ENCODE measurements at places on chromosomes 13 and 19. TPM values are rescaled to one million over a fixed set of nuclear protein-coding genes. Genes with fewer than 3 reads are reported as not detected.

GRCh38 chr13:93621966-93622365 lies 395.4 kb downstream of the GPC6 start:
- no peak for DNase-seq

GRCh38 chr13:49354719-49355118 lies 89.1 kb downstream of the CAB39L start:
- DNase-seq, result no peak

DNA sequence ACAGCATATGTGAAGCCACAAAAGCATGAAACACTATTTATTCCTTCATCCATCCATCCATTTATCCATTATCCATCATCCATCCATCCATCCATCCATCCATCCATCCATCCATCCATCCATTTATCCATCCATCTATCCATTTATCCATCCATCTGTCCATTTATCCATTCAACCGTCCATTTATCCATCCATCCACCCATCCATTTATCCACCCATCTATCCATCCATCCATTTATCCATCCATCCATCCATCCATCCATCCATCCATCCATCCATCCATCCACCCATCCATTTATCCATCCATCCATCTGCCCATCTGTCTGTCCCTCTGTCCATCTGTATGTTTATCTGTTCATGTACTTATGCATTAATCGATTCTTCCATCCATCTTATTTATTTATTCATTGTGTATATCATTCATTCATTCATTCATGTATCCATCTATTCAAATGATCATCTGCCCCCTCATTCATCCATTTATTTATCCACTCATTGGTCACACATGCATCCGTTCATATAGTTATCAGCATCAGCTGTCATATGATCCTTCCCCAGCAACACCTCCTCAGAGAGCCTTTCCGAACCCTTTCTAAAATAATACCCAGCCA lies 7.0 kb upstream of the MYH14 start:
- DNase-seq, result no peak

KLK2 gene
- not detected for total RNA-seq

GRCh38 chr13:95087746-95088305 lies 213.4 kb downstream of the ABCC4 start:
- no peak for DNase-seq

DNA sequence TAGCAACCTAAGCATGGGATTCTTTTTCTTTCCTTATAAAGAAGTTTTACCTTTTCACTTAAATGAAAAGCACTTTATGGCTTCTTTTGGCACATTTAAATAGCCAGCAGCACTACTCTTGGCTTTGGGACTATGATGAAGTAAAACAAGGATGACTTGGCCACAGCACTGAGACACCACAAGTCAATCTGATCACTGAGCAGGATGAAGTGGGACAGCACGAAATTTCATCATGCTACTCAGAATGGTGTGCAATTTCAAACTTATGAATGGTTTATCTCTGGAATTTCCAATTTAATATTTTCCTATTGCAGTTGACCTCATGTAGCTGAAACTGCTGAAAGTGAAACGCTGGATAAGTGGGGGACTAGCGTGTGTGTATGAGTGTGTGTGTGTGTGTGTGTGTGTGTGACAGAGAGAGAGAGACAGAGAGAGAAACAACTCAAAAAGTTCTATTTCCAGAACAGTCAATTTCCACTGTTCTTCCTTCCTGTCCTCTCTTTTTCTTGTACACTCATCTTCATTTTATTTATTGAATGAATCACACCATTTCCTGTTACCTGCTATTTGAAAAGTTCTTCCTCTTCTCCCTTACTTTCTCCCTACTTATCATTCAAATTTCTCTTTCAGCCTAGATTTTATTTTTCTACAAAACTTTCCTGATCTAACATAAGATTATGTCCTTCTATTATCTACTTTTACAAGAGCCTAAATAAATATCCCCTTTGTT lies 414.2 kb upstream of the MIR17HG start:
- DNase-seq, result no peak

GRCh38 chr13:46281779-46282178 lies 70.1 kb downstream of the LRRC63 start:
- no peak for DNase-seq

DNA sequence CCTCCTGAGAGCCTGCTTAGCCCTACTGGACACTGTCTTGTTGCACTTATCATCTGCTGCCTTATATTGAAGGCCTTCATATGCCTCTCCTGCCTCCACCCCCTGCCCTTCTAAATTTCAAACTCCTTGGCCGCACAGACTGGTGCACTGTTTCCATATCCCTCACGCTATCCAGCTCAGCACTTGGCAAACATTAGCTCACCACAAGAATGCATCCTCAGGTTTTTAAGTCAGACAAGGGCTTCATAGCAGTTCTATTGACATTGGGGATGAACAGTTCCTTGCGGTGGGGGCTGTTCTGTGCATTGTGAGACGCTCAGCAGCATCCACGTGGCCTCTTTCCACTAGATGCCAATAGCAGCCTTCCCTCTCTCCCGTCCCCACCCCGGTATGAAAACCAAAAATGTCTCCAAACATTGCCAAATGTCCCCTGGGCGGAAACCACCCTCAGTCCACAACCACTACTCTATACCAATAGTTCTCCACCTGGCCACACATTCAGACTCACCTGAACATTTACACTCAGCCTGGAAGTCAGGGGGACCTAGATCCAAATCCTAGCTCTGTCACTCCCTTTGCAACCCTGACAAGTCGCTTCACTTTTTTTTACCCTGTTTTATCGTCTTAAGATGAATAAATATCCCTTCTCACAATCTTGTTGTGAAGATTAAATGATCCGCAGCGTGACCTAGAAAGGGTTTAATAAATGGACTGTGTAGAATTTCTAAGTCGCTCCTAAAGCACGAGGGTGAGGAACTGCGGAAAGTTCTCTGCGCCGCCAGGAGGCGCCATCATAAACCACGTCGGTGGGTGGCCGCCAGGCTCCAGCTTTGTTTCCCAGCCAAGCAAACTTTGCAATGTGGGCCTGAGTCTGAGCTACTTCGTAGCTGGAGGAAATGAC lies 3.6 kb upstream of the CEACAM3 start:
- DNase-seq, result peak; percentile 35

DNA sequence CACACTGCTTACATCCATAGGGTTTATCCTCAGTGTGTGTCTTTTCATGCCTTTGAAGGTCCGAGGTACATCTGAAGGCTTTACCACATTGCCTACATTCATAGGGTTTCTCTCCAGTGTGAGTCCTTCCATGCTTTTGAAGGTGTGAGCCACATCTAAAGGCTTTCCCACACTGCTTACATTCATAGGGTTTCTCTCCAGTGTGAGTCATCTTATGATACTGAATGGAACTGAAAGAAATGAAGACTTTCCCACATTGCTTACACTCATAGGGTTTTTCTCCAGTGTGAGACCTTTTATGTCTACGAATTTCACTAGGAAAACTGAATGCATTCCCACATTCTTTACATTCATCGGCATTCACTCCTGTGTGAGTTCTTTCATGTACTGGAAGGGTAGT lies 7.1 kb downstream of the ZNF20 start:
- DNase-seq, result no peak

- no peak for DNase-seq
Measured at GRCh38 chr13:28117689-28118377, 17.5 kb upstream of the FLT3 start.

DNA sequence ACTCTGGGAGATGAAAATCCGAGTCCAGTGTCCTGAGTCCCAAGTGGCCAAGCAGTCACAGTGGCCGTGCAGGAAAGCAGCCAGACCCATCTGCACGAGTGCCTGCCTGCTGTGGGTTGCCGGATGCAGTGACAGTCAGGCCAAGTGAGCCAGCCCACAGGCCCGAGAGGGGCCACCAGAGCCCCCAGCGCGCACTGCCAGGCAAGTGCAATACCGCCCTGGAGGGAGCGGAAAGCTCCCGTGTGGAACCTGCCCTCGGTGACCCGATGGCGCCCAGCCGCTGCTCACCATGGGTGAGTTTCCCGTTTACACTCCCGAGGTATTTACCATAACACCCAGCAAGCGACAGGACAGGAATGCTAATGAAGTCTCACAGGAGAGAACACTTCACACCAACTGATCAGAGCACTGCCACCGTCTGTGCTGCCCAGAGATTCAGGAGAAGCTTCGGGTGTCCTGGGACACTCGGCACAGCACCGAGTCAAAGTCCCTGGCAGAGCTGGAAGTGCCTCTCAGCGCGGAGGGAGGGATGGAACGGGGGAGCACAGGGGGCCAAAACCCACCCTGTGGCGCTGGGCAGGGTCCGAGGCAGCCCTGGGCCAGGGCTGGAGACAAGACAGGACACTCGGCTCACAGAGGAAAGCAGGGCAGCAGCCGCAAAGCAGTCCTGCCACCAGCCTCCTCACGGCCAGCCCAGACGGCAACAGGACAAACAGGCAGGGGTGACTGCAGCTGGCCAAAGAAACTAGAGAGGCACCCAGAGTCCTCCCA lies 21.3 kb upstream of the TINCR start:
- no peak for DNase-seq

FGF14 gene
- not detected for total RNA-seq

DNA sequence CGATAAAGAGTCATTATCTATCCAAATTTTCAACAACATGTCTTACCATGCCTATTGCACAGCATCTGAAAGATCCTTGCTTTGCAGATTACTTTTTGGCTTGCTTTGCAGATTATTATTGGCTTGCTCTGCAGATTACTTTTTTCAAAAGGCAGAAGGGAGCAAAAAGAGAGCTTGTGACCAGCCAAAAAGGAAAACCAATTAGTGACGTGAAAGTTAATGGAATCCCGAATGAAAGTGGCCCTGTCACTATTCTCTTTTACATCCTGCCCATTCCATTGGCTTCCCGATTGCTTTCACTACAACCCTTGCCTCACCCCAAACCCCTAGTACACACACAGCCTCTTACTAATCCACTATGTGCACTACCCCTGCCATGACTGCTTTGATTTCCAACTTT lies 81.3 kb downstream of the LHFPL6 start:
- no peak for DNase-seq

- no peak for DNase-seq
Measured at GRCh38 chr19:688214-688613, 7.0 kb downstream of the PRSS57 start.

DNA sequence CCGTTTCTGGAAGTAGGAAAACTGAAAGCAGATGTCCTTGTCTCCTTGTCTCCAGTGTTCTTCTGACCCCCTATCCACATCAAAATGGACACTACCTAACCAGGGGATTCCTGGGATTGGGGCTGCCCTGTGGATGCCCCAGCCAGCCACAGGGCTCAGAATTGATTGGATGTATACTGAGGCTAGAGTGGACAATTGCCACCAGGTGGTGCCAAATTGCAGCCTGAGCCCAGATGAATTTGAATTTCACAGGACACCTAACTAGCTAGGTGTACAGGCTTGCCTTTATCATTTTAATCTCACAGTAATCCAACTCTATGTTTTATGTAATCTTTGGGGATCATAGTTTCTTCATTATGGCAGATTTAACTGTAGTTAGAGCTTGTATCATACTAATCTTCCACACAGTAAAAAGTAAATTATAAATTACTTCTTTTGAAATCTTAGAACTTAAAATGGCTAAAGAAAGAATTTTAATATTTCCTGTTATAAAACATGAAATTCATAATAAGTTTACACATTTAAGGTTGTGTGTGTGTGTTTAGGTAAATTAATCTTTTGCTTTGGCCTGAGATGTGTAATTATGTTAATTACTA lies 58.0 kb downstream of the PIBF1 start:
- DNase-seq, result peak; percentile 20

DNA sequence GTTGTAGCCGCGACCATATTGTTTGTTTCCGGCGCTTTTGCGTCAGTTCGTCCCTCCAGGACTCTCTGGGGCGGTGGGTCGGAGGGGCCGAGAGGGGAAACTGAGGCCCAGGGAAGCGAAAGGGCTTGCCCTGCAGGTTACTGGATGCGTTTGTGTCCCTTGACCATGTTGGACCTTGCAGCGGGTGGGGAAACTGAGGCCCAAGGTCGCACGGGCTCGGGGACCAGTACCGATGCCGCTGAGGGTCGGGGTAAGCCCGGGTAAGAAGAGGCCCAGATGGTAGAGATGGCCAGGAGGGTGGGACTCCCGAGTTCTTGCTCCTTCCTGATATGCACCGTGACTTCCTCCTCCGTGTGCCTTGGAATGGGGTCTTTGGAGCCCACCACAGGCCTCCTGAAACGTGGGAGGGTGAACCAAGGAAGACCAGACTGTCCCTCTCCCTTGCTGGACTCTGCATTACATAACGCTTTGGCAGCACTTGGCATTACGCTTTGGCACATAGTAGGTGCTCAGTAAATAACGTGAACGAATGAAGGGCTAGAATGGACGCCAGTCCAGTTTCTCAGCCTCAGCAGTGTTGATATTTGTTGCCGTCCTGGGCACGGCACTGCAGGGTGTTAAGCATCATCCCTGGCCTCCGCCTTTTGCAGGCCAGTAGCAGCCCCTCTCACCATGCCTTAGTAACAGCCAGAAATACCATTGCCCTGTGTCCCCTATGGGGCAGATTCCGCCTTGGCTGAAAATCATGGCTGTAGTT lies 743 bp downstream of the CHAF1A start:
- DNase-seq, result no peak

- DNase-seq, result no peak
Measured at GRCh38 chr13:48393698-48394085, 19.2 kb downstream of the LPAR6 start.

GRCh38 chr19:16442386-16443276 lies 29.1 kb downstream of the EPS15L1 start:
- DNase-seq, result no peak

DNA sequence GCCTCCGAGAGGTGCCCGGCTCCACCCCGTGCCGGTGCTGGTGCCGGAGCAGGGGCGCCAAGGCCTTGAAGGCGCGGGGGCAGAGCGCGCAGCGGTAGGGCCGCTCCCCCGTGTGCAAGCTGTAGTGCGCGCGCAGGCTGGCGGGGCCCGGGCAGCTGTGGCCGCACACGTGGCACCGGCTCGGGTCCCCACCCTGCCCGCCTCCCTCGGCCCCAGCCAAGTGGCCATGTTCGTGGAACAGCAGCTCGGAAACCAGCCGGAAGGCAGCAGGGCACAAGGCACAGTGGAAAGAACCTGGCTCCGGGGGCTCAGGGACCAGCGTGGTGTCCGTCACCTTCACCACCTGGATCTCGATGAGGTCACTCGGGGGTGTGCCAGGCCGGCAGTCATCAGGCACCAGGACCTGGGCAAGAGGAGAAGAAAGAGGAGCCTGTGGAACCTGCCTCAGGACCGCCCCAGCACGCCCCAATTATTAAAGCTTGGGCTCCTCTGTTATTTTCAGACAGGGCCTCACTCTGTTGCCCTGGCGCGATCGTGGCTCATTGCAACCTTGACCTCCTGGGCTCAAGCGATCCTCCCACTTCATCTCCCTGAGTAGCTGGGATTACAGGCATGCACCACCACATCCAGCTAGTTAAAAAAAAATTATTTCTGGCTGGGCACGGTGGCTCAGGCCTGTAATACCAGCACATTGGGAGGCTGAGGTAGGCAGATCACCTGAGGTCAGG lies 2.0 kb downstream of the ZNF784 start:
- DNase-seq, result no peak

GRCh38 chr13:99347335-99347878 lies 40.2 kb upstream of the GPR183 start:
- DNase-seq, result no peak

FGF9 gene
- 4.3 TPM for total RNA-seq

BRSK1 gene
- total RNA-seq, result 0.89 TPM

CYSLTR2 gene
- total RNA-seq, result not detected

GRCh38 chr19:3897936-3898335 lies 17.5 kb downstream of the ATCAY start:
- DNase-seq, result no peak

All from MG63 (cell line).